ENCODE measurements at places on chromosomes 3 and 15.

DNA sequence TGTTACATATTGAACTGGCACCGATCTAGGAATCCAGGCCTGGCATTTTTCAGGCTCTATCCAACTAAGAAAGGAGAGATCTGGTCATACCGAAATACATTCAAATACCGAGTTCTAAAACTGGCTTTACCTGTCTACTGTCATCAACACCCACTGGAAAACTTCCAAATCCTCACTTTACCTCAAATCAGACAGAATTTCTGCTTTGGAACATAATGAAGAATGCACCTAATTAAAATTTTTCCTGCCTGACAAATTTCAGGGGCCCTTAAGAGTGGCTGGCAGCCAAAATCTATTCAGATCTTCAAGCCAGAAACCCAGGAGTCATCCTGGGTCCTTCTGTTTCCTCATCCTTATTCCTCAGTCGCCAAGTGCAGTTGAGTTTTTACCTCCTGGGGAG lies 198.6 kb upstream of the FEZF2 start:
- DNase-seq: no peak

GRCh38 chr15:81314378-81314777 lies 9.6 kb downstream of the STARD5 start:
- no peak for DNase-seq

DNA sequence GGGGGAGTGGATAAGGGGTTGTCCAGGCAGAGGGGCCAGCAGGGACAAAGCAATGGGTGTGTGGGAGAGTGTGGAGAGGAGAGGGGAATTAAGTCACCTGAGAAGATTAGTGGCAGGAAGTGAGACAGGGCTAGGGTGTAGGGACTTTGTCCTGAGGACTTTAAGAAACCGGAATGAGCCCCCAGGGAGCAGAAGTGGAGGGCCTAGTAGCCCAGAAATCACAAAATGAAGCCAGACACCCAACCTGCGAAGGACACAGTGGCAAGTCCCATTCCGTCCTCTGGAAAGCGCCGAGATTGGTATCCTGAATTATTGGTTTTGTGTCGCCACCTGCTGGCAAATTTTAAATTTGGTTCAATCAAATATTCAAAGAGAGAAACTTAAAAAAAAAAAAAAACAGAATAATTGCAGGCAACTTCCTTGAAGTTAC lies 78.0 kb upstream of the SLC25A36 start:
- peak; percentile 56 for DNase-seq

GRCh38 chr3:146375219-146375618 lies 94.1 kb downstream of the PLSCR2 start:
- DNase-seq: no peak

- no peak for DNase-seq
Measured at GRCh38 chr3:126256251-126256650, 75.9 kb upstream of the ALDH1L1 start.

GRCh38 chr3:128203169-128203568 lies 49.9 kb downstream of the EEFSEC start:
- no peak for DNase-seq

GRCh38 chr3:55296791-55297190 lies 190.3 kb downstream of the WNT5A start:
- no peak for DNase-seq

- no peak for DNase-seq
Measured at GRCh38 chr3:60388731-60389130, 862.5 kb downstream of the FHIT start.

GRCh38 chr3:71532639-71533395 lies 50.7 kb downstream of the FOXP1 start:
- DNase-seq: no peak

GRCh38 chr3:30770387-30770786 lies 124.1 kb downstream of the GADL1 start:
- DNase-seq: peak; percentile 36

DNA sequence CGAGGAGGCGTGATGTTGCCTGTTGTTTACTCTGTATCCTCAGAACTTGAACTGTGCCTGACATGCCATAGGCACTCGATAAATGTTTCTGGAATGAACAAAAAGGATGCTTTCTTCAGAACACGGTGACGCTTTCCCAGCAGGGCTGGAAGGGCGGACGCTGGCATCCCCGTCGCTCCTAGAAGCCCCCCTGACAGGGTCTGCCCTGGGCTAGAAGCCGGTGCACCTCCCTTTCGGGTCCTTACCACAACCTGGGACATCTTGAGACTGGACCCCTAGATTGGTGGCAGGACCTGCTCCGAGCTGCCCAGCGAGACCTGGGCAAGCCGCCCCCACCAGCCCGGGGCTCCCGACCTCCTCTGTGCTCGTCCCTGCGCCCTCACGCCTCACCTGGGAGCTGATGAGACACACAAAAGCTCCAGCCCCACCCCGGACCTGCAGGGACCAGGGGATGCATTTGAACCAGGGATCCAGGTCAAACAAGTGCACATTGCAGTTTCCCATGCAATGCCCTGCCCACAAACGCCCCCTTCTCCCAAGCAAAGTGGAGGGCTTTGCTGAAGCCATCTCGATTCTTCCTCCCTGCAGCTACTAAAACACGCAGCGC lies 131.2 kb upstream of the MEF2A start:
- DNase-seq: peak; percentile 11

DNA sequence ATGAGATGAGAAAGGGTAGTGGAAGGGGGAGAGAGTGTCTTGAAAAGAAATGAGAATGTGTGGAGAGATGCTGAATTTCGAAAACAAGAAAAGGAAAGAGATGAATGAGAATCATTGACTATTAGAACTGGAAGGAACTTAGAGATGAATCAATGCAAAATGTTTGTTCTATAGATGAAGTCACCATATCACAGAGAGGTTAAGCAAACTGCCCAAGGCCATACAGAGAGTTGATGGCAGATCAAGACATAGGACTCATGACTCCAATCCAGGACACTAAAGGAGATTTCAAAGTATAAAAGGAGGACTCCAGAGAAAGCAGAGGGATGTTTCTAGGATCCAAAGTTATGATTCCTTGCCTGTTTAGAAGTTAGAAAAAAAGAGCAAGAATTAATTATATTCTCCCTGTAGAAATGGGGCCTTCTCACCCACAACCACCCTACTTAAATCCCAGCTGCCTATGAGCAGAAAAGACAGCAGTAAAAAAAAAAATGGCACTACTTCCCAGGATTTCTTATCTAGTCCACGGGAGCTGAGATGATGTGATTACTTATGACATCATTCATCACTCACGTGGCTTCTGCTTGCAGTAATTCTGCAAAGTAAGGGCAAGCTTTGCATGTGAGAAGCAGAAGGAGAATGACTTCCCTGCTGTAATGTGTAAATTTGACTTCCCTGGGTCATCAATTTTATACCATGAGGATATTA lies 210.8 kb upstream of the MRPL3 start:
- no peak for DNase-seq

GRCh38 chr3:31529421-31529820 lies 3.3 kb upstream of the STT3B start:
- no peak for DNase-seq

Measured in femur (tissue), 1 donor.